ENCODE measurements at places on chromosomes 7 and 10.

GRCh38 chr10:4824791-4825310 lies 1.2 kb upstream of the AKR1E2 start:
- no peak for DNase-seq

GRCh38 chr10:24012249-24012803 lies 196.6 kb upstream of the KIAA1217 start:
- DNase-seq = no peak

- DNase-seq = no peak
These were observed 33.6 kb downstream of the ST7 start for GRCh38 chr7:116986611-116987565.

GRCh38 chr10:131646551-131647525 lies 254.0 kb upstream of the PPP2R2D start:
- DNase-seq = peak; percentile 35

- no peak for DNase-seq
These were observed 44.4 kb upstream of the CD36 start for GRCh38 chr7:80593869-80594586.

Data from activated CD8-positive, alpha-beta memory T cell treated with anti-CD3 and anti-CD28 coated beads for 24 hours (primary cell).